ENCODE measurements at places on chromosomes 4 and X. TPM values are rescaled to one million over a fixed set of nuclear protein-coding genes. Genes with fewer than 3 reads are reported as not detected.

Gene CSAG3
- not detected for total RNA-seq

GRCh38 chrX:34749896-34750295 lies 92.8 kb upstream of the TMEM47 start:
- DNase-seq, result no peak

- no peak for DNase-seq
These were observed 43.9 kb upstream of the KLF3 start for GRCh38 chr4:38620065-38620464.

Gene POU3F4
- total RNA-seq, result not detected

- DNase-seq, result no peak
These were observed 924 bp upstream of the ENAM start for GRCh38 chr4:70627620-70628019.

GRCh38 chrX:56233682-56234081 lies 1.5 kb downstream of the KLF8 start:
- no peak for DNase-seq

DNA sequence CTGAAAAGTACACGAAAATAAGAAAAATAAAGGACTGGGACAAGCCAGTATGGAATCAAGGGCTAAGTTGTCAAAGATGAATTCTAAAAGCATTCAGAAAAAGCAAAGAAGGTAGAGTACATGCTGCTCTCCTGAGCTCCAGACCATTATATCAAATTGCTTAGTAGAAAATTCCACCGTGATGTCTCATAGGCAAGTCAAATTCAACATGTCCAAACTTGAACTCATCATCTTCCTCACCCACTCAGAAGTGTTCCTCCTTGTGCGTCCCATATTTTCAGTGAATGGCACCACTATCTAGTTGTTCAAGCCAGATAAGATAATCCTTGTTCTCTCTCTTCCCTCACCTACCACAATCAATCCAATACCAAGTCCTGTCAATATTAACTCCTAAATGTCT lies 37.5 kb upstream of the IL13RA2 start:
- no peak for DNase-seq

DNA sequence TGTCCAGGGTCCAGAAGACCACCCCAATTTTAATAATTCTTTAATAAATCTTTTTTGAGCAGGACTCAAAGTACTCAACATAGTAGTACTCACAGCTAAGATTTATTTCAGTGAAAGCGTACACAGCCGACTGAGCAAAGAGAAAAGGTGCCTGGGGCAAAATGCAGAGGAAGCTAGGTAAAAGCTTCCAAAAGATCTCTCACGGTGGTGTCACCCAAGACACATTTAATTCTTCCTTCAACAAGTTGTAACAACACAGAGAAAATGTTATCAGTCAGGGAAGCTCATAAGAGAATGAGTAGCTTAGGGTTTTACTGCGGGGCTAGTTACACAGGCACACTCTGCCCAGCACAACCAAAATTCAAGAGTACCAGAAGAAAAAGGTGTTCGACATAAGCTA lies 201.1 kb downstream of the OPHN1 start:
- DNase-seq, result no peak

Gene CYTL1
- not detected for total RNA-seq

Gene PRRG1
- not detected for total RNA-seq

- no peak for DNase-seq
These were observed 176.0 kb downstream of the BMPR1B start for GRCh38 chr4:94933799-94934198.

- DNase-seq, result no peak
These were observed 56.0 kb downstream of the PDLIM5 start for GRCh38 chr4:94507708-94508107.

DNA sequence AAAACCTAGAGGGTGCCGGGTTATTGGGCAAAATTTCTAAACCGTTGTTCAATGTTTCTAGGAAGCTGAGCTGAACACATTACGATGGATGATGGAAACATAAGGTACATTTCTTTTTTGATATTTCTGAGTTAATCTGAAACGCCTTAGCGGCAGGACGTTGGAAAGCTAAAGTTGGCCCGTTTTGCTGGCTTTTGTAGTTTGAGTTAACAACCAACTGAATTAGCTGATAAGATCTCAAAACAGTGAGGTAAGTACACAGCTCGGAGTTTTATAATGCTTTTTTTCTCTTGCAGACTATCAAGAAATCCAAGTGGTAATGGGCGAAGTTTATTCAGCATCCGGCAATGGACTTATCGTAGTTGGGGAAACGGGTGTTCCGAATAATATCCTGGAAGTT lies 73.5 kb downstream of the PRSS12 start:
- DNase-seq, result no peak

GRCh38 chrX:154650221-154650510 lies 3.2 kb downstream of the CTAG2 start:
- DNase-seq, result no peak

DNA sequence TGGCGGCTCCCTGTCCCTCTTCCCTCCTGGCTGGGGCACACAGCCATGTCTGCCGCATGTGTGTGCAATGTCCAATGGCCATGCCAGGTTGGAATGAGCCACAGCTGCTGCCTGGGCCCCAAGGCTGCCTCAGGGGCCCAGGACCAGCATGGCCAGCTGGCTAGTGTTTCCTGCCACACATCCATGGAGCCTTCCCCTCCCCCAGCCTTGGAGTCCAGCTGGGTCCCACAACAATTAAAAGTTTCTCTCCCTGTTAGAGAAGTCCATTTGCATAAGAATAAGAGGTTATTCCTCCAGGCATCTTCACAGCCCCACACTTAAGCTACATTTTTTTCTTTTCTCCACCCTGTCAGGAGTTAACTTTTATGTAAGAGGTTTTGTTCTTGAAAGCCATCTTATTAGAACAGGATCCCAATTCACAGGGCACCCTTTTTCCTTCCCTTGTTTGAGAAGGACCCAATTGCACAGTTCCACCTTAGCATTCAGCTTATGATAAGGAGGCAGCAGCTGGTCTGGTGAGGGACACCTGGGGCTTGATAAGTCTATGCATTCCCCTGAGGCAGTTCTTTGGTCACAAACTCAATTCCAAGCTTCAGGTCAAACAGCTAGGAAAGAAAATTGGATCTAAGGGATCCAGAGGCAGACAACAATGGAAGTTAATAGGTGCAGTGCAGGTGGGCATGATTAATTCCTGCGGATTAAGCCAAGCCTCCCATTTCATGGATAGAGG lies 963.3 kb upstream of the GRIA3 start:
- DNase-seq, result no peak

Gene TFE3
- total RNA-seq, result 23.3 TPM

- DNase-seq, result no peak
These were observed 31.5 kb downstream of the QDPR start for GRCh38 chr4:17480210-17480927.

GRCh38 chr4:107683873-107684272 lies 36.2 kb downstream of the PAPSS1 start:
- DNase-seq, result no peak

Gene CPZ
- total RNA-seq, result not detected

Gene VCX2
- not detected for total RNA-seq

DNA sequence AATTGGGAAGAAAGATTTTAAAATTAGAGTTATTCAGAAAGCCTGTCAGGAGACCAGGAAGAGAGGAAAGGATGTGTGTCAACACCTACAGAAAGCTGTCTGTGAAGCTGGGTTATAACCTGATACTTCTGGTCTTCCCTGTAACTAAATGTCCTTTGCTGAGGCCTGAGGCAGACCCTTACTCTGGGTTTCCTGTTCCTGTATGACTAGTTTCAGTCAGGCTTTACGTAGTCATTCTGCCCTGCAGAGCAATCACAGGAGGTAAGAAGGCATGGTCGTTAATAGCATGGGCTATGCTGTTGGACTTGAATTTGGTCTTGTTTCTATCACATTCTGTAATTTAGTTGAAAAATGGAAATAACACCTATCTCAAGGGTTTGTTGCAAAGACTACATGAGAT lies 110.5 kb upstream of the IGFBP7 start:
- no peak for DNase-seq

DNA sequence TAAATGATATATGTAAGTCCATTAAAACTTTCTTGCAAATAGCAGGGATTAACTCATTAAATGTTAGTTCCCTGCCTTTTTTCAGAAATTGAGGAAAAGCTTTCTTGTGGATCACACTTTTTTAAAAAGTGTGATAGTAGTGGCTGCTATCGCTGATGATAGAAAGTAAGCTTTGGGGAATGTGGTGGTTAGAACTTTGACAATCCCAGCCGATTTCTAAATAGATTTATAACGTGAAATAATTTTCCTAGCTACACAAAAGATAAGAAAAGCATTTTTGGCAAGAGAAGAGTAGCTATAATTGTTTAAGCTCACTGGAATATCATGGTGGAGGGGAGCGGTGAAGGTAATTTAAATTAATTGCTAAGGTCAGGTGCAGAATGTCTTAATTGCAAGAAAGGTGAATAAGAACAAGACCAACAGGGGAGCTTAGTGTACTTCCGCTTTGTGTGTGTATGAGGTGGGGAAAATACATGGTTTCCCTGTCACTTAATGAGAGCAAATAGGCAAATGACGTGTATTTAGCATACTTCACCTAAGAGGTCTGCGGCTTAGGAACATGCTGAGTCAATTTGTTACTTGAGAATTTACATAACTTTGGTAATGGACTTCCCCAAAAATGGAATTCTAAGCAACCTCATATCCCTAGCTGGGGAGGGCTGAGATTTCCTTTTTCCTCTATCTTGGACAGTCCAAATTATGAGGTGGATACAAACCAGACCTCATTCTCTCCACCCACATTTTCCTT lies 11.7 kb upstream of the IL21 start:
- DNase-seq, result no peak

DNA sequence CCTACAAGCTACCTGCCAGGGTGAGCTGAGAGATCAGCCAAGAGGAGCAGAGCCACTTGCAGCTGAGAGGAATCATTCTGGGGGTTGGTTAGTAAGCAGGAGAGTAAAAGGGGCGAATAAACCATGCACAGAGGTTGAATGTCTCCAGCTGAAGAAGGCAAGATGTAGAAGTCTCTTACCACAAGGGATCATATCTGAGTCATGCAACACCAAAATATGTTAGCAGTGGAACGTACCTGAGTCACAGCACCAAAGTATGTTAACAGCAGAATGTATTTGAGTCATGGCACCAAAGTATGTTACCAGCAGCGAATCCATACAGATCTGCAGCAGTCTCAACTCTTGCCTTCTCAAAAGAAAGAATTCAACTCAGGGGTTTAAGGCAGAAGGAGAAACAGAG lies 29.9 kb downstream of the C4orf51 start:
- DNase-seq, result no peak

- DNase-seq, result no peak
These were observed 52.8 kb downstream of the NOP14 start for GRCh38 chr4:2910409-2910808.

DNA sequence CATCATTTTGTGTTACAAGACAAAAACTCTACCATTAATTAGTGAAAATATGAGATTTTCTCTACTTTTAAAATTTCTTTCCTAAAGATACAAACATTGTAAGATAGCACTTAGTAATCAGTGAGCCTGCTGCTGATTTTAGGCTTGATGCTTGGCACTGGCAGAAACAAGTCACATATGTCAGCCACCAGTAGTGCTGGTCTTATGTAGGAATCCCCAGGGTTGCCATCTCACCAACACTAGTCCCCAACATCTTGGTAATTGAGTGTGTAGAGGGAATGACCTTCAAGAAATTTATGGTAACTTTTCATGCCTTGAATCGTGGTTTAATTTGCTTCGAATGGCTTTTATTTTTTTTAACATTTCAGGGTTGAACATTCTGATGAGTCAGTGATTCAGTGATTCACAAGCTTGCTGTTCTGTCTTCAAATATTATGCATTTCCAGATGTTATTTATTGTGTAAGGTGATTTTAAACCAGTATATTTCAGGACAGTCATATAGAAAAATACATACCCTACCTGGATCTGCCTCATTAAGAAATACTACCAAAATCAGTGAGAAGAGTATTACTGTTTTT lies 11.9 kb downstream of the EXOC1 start:
- DNase-seq, result no peak

DNA sequence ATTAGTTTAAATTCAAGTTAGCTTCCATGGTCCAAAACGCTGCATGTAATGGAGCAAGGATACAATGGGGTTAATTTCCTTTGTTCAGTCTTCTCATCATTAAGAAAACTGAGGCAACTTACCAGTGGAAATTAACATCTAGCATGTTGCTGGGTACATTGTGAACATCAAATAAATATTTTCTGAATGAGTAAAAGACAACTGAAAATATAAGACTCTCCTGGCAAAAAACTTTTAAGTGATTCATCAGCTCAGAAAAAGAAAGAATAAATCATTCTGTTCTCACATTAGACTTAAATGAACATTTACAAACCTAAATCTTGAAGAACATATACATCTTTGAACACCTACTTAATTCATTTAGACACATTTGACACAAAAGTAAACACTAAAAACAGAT lies 138.4 kb upstream of the ETNPPL start:
- no peak for DNase-seq

DNA sequence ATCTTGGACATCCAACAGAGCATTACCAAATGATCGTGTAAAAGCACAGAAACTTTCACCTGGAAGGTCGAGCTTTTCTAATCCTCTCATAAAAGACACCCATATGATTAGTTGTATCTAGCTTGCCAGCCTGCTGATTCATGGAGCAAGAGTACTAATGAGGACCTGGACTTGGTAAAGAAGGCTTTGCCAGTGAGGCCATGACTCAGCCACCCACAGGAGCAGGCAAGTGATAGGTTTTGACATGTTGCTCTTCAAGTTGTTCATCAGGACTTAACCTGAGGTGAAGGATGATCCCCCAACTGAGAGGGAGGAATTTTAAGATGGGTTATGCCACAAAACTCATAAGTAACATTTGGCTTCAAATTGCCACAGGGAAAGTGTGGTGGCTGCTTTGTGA lies 24.7 kb upstream of the EPGN start:
- DNase-seq, result no peak

DNA sequence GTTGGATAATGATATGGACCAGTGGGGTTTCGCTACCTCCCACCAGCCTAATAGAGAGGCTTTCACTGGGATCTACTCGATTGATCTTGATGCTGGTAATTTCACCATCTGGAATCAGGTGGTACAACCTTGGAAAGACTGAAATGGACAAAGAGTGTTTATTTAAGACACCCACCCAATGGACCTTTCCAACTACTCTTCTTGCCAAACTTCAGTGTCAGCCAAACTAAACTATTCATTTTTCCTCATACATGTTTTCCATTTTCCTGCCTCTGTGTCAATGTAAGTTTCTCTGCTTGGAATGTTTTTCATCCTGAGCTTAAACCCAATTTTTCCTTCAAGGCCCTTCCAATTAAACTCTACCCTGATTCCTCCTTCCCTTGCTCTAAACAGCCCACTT lies 92.6 kb downstream of the LNX1 start:
- no peak for DNase-seq

Gene NEK1
- total RNA-seq, result 12.1 TPM

DNA sequence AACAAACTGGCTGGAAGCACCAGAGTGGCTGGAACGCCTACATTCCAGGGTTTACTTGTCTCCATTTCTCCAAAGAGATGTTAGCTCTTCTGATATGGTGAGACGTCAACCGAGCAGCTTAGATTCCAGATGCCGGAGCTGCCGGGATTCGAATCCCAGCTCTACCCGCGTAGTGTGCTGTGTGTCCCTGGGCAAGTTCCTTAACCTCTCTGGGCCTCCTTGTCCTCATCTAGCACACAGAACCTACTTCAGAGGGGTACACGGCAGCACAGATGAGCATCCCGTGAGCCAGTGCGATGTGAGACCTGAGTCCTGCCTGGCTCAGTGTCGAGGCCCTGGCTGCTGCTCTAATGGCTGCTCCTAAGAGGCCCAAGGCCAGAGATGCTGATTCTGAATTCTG lies 60.1 kb downstream of the ABLIM2 start:
- no peak for DNase-seq

- no peak for DNase-seq
These were observed 62.8 kb downstream of the CCSER1 start for GRCh38 chr4:90189946-90190345.

All from activated naive CD8-positive, alpha-beta T cell treated with anti-CD3 and anti-CD28 coated beads for 36 hours (primary cell).